Neuronal stem cell (in vitro differentiated cells): ENCODE measurements at places on chromosomes 11 and 22.

DNA sequence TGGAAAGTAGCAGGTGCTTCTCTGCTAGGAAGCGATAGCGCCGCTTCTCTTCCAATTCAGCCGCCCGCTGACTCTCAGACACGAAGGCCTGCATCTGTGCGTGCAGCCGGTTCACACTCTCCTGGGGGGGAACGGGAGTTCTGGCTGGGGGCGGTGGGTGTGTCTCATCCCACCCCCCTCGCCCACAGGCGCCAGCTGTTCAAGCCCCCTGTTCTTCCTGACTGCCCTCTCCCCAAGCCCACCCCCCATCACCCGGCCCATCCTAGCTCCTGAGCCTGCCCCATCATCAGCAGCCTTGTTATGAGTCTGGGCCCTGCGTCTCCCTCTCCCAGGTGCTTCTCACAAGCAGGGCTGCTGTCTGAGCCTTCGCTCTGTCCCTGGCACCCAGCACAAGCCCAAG, 13.1 kb upstream of the SLC16A8 start:
- no peak for DNase-seq

DNA sequence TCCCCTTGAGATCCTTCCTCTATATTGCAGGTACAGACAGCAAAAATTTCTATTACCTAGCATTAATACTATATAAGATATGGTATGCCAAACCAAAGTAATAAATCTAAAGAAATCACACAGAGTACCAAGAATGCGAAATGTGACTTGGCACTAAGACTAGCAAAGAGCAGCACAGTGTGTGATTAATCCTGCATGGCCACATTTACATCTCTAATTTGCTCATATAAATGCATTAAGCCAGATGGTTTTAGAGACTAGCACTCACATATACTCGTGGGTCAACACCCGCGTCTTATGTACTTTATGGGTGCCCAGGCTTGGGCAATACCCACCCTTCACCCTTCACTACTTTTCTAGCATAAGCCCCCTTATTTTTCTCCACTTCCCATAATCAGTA, 213.2 kb downstream of the TTC28 start:
- no peak for DNase-seq

- DNase-seq, result no peak
These were observed 86.8 kb downstream of the PRMT3 start for GRCh38 chr11:20474176-20474881.

DNA sequence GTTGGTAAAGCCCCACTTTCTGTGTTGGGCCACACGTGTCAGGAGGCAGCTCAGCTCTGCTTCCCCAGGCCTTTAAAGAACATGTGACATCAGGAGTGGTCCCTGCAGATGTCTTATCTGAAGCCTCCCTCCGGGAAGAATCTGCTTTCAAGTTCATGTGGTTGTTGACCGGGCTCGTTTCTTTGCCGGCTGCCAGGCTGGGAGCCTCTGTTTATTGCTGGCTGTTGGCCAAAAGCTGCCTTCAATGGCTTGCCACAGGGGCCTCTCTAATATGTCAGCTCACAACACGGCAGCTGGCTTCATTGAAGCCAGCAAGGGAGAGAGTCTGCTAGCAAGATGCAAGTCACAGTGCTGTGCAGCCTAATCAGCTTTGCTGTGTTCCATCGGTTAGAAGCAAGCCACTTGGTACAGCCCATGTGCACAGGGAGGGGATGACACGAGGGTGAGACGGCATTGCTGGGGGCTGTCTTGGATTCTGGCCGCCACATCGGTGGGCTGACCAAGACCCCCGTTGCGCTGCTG, 14.6 kb downstream of the MRGPRF start:
- DNase-seq, result no peak

DNA sequence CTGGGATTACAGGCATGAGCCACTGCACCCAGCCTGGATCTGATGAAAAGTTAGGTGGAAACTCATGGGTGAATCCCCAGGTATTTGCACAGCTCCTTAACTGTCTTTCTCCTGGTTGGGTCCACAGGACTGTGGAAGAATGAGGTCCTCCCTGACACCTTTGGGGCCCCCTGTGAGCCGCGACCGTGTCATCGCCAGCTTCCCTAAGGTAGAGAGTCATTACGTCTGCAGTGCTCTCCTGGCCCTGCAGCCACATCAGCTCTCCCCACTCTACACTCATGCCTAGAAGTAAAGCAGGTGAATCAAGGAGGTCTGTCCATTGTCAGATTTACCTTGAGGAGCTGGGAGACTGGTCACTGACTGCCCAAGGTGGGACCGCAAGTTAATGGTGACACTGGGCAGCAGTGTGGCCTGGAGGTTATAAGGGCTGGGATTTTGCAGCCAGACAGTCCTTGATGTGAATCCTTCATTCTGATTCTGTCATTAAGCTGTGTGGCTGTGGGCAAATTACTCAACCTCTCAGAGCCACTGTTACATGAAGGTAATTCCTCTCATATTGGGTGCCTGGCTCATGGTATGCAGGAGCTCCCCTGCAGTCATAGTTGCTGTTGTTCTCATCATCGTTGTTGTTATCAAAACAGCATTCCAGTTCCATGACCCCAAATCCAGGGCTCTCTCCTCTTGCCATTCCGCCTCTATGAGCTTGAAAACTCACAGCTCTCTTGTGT, 1.4 kb downstream of the RAB36 start:
- no peak for DNase-seq

DNA sequence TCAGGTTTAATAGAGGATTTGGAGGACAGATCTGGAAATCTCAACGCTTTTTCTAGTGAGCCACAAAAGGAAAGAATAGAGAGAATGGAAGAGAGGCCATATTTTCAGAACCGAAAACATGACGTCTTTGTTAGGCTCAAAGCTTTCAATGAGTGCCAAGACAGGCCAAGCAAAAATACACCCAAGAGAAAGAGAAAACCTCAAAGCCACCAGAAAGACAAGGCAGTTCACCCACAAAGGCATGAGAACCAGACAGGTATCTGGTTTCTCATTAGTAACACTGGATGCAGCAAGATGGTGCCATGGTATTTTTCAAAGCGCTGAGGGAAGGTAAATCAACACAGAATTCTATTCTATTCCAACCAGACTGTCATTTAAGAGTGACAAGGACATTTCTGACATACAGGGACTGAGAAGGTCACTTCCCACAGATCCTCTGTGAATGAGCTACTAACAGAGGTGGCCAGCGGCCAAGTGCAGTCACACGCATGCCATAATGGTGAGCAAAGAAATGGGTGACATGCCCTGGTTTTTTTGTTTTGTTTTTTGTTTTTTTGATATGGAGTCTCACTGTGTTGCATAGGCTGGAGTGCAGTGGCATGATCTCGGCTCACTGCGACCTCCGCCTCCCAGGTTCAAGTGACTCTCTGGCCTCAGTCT, 41.9 kb downstream of the TOLLIP start:
- no peak for DNase-seq

- no peak for DNase-seq
These were observed 4.7 kb downstream of the PRCP start for GRCh38 chr11:82895437-82896091.
